Stimulated activated CD8-positive, alpha-beta memory T cell treated with anti-CD3 and anti-CD28 coated beads, Interleukin-4, amount 100 ng/mL, for 1 hour (primary cell): ENCODE measurements at places on chromosomes 2 and 18.

GRCh38 chr2:100650151-100650550 lies 87.4 kb downstream of the PDCL3 start:
- DNase-seq, result no peak

GRCh38 chr2:241052677-241053360 lies 49.3 kb downstream of the MTERF4 start:
- no peak for DNase-seq

DNA sequence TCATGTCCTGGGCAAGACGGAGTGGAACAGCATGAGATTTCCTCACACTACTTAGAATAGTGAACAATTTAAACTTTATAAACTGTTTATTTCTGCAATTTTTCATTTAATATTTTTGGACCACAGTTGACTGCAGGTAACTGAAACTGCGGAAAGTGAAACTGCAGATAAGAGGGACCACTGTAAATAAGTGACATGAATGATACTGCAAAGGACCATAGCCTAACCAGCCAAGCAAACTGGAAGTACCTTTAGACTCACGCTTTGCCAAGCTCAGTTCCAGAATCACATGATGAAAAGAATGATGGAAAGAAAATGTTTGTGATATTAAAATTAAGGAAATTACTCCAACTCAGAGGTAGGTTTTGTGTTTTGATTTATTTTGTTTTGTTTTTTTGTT lies 94.6 kb upstream of the ITGA4 start:
- no peak for DNase-seq

- DNase-seq, result no peak
Measured at GRCh38 chr2:66110086-66110485, 324.8 kb upstream of the MEIS1 start.

DNA sequence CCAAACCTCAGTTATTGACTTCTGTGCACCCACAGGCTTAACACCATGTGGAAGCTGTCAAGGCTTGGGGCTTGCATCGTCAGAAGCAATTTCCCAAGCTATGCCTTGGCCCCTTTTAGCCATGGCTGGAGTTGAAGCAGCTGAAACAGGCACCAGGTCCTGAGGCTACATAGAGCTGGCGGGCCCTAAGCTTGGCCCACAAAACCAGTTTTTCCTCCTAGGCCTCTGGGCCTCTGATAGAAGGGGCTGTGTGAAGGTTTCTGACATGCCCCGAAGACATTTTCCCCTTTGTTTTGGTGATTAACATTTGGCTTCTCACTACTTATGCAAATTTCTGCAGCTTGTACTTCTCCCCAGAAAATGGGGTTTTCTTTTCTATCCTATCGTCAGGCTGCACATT lies 9.1 kb upstream of the TMX3 start:
- no peak for DNase-seq

- DNase-seq, result no peak
Measured at GRCh38 chr2:165435611-165436010, 33.9 kb upstream of the CSRNP3 start.

- no peak for DNase-seq
Measured at GRCh38 chr2:37877457-37878315, 47.4 kb upstream of the RMDN2 start.

DNA sequence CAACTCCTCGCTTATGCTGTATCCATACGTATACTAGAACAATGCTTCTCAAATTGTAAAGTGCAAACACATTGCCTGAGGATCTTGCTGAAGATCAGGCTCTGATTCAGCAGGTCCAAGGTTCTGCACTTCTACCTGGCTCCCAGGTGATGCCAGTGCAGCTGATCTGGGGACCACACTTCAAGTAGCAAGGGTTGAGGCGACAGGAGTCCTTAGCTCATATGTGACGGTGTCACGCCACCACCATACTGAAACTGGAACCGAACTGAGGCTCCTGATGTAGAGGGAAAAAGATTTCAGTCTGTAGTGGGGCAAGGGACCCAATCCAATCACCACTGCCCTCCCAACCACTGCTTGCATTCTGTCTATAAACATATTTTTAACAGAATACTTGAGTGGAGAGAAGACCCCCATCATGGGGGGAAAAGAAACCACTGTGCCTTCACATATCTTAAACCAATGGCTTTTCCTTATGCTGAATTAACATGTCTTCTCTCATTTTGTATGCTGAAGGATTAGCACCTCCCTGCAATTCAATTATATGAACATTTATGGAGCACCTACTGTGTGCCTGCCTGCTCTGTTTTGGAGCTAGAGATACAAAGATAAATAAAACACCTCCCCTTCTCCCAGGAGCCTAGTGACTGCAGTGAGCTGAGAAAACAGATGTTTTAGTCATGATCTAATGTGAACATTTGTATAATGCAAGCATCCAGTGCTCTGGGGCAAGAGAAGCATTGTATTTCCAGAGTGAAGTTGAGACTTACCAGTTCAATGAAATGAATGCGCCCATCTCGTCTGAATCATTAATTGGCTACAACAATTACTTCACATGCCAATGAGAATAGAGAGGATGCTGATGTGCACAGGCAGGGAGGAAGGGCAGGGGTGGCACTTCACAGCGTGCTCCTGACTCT lies 6.6 kb upstream of the ASAP2 start:
- DNase-seq, result no peak

GRCh38 chr2:233386382-233387041 lies 32.2 kb downstream of the DGKD start:
- DNase-seq, result no peak

DNA sequence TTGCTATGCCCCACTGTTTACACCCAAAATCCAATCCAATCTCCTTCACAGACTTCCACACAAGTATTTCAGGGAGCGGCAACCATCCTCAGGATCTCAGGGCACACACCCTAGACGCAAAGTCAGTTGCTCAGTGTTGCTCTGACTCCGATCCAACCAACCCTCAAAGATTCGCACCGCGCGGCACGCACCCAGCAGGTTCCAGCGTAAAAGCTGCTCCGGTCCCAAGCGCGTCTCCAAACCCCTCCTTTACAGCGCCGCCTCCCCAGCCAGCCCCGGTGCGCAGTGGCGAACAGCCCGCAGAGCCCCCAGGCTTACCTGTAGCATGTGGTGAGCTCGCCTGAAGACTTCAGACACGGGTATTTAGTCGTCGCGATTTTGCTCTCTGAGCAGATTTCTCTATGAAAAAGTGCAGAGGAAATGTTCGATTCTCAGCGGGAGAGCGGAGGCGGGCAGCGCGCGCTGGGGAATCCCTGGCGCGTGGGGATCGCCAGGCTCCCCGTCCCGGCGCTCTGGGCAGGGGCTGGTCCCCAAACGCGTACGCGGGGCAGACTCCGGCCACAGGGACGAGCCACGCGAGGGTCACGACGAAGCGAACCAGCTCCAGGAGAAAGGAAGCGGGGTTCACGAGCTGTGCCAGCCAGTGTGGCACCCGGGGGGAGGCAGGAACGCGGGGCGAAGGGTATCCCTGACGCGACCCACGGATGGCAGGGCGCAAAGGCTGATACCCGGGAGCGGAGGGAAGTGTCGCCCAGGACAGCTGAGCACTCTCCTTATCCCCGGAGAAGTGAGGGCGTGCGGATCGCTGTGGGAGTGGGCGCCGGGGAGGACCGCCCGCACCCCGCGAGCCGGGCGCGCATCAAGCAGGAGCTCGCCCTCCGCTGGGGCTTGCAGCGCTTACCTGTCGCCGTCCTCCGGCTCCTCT lies 650 bp downstream of the CCBE1 start:
- no peak for DNase-seq

DNA sequence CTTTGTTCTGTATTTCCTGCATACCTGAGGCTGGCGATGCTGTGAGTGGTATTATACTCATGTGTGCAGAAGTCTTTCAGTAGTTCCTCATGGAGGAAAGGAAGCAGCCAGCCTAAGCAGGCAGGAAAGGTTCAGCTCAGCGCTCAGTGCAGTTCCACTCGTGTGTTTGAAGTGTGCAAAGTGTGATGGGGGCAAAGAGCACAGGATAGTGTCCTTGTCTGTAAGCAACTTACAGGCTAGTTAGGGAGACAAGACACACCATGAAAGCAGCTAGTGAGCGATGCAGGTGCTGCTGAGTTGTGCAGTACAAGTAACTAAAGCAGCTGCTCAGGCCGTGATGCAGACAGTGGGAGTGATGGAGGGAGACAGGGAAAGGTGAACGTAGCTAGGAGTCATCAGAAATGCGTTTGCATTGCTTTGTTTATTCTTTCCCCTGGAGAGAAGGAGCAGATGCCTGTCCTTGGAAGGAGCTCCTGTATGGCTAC lies 146.2 kb downstream of the LDLRAD4 start:
- no peak for DNase-seq

DNA sequence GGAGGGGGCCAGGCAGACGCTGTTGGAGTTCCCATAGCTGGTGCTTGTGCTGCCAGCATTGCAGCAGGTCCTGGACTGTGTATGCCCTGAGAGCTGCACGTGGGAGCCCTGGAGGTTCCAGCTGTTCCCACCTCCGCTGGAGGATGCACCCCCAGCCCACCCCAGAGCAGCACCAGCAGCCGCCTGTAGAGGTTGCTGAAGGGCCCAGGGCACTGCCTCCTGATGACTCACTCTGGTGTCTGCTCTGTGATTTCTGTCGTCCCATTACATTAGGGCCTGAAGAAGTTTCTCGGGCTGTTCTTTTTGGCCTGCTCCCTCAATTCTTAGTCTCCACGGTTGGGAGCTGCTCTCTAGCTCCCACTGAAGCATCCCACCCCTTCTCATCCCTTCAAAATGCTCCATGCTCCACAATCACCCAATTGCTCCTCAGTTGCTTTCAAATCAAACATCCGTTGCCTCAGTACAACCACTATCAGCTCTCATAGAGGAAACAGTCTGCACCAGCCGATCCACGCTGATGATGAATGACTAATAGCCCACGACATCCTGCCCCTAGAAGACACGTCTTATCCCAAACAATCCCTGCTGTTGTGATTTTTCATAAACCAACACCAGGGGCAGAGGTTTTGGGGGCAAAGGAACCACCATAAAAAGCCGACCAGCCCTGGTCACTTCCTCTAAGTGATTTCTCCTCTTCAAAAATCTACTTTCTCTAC lies 65.2 kb upstream of the RNF152 start:
- no peak for DNase-seq

DNA sequence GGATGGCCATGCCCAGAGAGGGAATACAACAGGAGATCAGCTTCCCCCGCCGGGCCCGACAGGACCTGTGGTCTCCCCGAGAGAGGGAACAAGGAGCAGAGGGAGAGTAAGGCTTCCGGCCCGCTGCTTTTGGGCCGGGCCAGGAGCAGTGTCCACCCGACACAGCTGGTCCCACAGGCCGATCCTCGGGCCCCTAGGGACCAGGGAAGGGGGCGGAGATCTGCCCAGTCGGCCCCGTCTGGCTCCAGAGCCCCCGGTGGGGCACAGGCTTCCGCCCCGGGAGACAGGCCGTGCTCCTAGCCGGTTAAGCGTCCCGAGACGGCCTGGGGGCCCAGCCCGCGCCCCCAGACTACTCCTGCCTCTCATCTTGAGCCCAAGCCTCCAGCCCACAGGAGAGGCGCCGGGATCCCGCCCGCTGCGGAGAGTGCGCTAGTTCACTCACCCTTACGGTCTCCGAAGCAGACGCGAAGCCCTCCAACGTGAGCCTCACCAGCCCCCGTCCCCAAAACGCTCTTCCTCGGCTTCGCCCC lies at the start of gene MCFD2:
Gene MCFD2 (minus strand): TSS at position 526 of the 530 bp plus-strand sequence. CDS start 6,635 bp downstream, outside the sequence.
- no peak for DNase-seq

DNA sequence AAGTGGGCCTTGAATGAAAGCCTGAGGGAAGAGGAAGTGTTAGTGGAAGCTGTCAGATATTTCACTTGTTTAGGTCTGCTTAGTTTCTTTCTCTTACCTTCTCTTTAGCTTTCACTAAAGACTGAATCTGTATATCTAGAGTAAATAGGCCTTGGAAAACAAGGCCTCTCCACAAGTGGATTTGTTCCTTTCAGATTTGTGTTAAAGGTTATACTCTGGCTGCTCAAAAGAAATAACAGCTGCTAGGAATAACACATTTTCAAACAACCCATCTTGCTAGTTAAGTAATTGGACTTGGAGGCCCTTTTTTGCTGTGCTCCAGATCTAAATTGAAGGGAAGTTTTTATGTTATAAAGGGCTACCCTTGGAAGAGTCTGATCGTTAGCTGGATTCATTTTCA lies 236.3 kb downstream of the KIAA1328 start:
- DNase-seq, result no peak

- no peak for DNase-seq
Measured at GRCh38 chr2:74862020-74862964, 28.4 kb downstream of the HK2 start.

GRCh38 chr2:28972778-28973335 lies 8.2 kb upstream of the TOGARAM2 start:
- no peak for DNase-seq

- DNase-seq, result no peak
Measured at GRCh38 chr18:74857901-74858300, 260.2 kb downstream of the ZNF407 start.

GRCh38 chr2:189783451-189783926 lies 650 bp downstream of the ORMDL1 start:
- DNase-seq, result no peak

- DNase-seq, result no peak
Measured at GRCh38 chr18:8708670-8709069, 3.3 kb downstream of the MTCL1 start.

- DNase-seq, result no peak
Measured at GRCh38 chr2:197079832-197080555, 153.5 kb upstream of the PGAP1 start.

DNA sequence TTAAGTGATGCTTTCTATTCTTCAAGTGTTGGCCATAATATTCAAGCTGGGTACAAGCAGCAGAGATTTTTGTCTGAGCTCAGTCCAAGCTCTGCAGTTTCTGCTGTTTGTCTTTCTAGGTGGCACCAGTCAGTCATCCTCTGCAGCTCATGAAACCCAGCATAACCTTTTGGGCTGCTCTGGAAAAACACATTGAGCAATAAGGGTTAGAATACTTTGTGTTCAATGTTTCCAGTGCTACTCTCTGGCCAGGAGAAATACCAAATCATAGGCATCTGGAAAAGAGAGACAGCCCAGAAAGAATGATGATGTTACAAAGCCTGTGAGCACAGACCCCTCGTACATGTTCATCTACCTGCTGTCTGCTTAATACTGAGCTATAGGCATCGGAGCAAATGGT lies 19.5 kb upstream of the WIPF1 start:
- DNase-seq, result no peak

DNA sequence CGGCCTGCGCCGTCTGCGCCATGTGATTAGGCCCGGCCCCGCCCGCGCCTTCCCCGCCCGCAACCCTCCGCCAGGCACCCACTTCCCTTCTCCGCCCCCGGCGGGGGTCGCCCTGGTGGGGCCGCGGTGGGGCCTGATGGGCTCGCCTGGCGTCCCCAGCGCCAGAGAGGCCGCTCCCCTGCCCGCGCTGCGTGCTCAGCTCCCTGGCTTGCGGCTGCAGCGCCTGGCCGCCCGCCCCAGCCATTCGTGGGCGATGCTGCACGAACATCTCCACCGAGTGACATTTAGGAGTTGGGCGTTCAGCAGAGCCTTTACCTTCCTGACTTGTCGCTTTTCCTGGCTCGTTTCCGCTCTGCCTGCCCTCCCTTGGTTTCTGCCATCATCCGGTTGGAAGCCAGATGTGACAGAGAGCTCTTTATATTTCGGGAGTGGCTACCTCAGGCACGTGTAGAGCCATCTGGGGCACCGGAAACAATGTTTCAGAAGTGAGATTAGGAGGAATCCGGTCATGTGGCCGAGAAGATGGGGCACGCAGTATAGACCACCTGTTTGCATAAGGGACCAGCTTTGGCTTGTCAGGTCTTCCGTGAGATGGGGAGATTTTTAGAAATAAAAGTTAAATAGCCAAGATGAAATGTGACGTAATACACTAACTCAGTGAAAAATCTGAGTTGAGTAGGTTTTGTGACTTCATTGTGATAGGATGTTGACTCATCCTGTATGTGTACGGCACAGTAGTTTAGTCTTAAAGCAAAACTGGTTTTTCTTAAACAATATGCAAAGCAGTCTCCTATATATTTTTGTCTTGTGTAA lies 1.2 kb downstream of the GLS start:
- peak; percentile 52 for DNase-seq
